ENCODE measurements at places on chromosomes 12 and 14.

- DNase-seq: no peak
These were observed 57.5 kb downstream of the AP5M1 start for GRCh38 chr14:57326253-57326652.

- no peak for DNase-seq
These were observed 48.2 kb upstream of the LRFN5 start for GRCh38 chr14:41558490-41558889.

GRCh38 chr14:84228702-84229101 lies 1301.2 kb upstream of the FLRT2 start:
- no peak for DNase-seq

GRCh38 chr14:66501592-66501991 lies 6.4 kb upstream of the GPHN start:
- no peak for DNase-seq

- DNase-seq: no peak
These were observed 42.1 kb downstream of the SEC23A start for GRCh38 chr14:39060818-39061437.

- DNase-seq: no peak
These were observed 1.2 kb upstream of the WSB2 start for GRCh38 chr12:118061873-118062843.

GRCh38 chr12:4197922-4198763 lies 75.4 kb upstream of the CCND2 start:
- DNase-seq: no peak

DNA sequence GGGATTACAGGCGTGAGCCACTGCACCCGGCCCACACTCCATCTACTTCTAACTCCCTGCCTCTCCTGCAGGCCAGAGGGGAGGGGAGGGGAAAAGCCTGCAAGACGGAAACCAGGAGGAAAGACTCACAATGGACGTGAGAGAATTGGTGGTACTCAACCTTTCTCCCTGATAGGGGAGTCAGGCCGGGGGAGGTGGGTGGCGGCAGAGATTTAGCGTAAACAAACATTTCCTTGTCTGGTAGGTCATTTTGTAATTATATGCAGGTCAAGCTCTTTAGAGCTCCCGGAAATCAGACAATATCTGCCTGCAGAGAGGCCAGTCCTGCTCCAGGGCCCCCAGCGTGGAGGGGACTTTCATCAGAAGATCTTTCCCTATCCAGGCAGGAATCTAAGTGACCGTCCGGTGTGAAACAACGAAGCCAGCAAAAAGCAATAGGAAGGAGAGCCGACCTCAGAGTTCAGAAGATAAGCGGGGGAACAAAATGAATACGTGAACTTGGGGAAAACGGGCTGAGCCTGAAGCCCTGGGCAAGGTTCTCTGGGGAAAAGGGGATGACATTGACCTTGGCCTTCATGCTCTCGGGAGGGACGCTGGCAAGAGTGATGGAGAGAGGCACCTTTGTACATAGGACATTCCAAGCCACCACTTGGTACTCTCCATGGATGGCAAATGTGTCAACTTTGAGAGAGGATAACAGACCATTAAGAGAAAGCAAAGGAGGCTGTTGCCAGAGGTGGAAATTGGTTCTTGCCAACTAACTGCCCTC lies 62.3 kb downstream of the SPRING1 start:
- DNase-seq: no peak

Data from NCI-H446 treated with DMSO at 0.1 percent for 48 hours (cell line).